H4 (cell line): ENCODE measurements at places on chromosomes 4 and X. TPM values are rescaled to one million over a fixed set of nuclear protein-coding genes. Genes with fewer than 3 reads are reported as not detected.

MAGEA6 gene
- total RNA-seq: 65.0 and 82.7 TPM in 2 replicates

COL4A6 gene
- 0.21 and 0.58 TPM in 2 replicates for total RNA-seq

NALF2 gene
- 0.06 TPM in 1 of 2 replicates, not detected in the other for total RNA-seq

MTMR8 gene
- total RNA-seq: 0.82 and 1.6 TPM in 2 replicates

PRSS12 gene
- 6.7 and 12.2 TPM in 2 replicates for total RNA-seq

HERC3 gene
- 6.1 and 11.0 TPM in 2 replicates for total RNA-seq

CTSO gene
- total RNA-seq: 8.1 and 9.6 TPM in 2 replicates

GPR34 gene
- not detected in 2 replicates for total RNA-seq

EIF2S3 gene
- 280 and 328 TPM in 2 replicates for total RNA-seq

TDO2 gene
- total RNA-seq: 3.2 and 6.2 TPM in 2 replicates

PLK4 gene
- total RNA-seq: 16.6 and 17.6 TPM in 2 replicates

KCTD8 gene
- total RNA-seq: 0.18 and 0.21 TPM in 2 replicates

CXCL13 gene
- total RNA-seq: not detected in 2 replicates

SHROOM2 gene
- total RNA-seq: 2.5 and 3.6 TPM in 2 replicates

GNRHR gene
- not detected in 2 replicates for total RNA-seq

NEIL3 gene
- total RNA-seq: 21.1 and 23.8 TPM in 2 replicates

CCKAR gene
- total RNA-seq: 0.08 TPM in 1 of 2 replicates, not detected in the other

DNA sequence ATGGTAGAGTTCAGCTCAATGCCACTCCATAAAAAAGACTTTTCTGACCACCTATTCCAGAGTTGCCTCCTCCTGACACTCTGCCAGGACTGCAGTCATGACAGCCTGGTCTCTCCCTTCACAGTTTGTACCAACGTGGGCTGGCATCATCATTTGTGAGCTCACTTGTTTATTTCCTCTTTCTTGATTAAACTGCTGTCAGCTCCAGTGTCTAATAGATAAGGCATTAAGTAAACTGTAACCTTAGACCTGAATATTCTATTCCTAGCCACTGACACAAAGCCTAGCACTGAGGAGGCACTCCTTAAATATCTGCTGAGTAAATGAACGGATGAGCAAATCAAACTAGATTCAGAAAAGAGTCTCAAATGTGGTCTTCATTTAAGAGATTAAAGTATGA is 48.7 kb downstream of the DDX60 start:
- no peak for DNase-seq

GRCh38 chr4:159227378-159227777 is 124.5 kb downstream of the RAPGEF2 start:
- DNase-seq: no peak

DNA sequence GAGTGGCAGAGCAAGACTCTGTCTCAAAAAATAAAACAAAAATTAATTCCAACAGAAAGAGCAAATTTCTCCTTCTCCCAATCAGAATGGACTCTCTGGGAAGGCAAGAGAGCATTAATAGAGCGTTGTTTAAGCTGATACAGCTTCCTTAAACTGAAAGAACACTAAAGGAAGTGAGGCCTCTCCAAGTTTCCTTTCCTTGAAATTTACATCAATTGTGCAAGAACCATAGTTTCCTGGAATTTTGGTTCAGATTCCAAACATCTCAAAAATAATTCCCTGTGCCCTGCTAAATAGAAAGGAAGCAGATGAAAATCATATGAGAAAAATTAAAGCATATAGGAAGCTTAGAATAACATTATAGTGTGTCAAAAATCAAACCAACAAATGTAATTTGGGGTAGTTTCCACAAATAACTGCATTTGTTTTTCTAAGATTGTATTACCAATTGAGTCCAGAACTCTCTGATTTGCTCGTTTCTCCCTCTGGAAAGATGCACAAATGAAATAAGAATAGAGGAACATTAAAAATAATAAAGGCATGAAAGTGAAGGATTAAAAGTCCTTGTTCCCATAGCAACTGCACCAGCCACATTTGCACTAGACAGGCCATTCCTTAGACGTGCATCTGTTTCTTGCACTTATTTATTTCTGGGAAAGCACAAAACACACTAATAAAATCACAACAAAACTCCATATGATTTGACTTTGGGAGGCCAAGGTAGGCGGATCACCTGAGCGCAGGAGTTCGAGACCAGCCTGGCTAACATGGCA is 3.7 kb upstream of the FAM241A start:
- DNase-seq: no peak

GRCh38 chrX:7190157-7190556 is 42.2 kb upstream of the PUDP start:
- DNase-seq: no peak

GRCh38 chrX:71095033-71095432 is 618 bp upstream of the FOXO4 start:
- DNase-seq: no peak

- peak; percentile 60 for DNase-seq
These were observed 177.0 kb upstream of the RASGEF1B start for GRCh38 chr4:81648576-81649275.

DNA sequence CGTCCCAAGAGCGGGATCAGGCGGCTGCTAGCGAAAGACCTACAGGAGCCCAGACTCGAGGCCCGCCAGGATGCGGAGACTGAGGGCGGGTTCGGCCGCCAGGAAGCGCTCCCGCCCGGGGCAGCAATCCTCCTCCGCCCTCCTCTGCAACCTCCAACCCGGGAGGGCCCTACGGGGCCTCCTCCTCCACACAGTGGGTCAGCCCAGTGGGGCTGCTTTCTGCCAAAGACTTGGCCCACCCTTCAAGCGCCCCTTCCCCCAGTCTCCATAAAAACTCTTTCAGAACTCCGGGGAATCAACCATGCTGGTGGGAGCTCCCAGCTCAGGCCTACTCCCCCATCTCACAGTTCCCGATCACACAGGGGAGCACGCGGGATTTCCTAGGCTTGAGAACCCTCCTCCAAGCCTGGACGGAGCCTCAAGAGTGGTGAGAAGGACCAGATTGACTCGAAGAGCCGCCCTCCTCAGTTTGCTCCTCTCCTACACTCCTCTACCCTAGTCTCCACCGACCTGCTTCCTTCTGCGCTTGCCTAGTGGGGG is 77.5 kb downstream of the RLIM start:
- DNase-seq: no peak

- DNase-seq: no peak
These were observed 110.0 kb downstream of the PSAPL1 start for GRCh38 chr4:7324651-7325121.

DNA sequence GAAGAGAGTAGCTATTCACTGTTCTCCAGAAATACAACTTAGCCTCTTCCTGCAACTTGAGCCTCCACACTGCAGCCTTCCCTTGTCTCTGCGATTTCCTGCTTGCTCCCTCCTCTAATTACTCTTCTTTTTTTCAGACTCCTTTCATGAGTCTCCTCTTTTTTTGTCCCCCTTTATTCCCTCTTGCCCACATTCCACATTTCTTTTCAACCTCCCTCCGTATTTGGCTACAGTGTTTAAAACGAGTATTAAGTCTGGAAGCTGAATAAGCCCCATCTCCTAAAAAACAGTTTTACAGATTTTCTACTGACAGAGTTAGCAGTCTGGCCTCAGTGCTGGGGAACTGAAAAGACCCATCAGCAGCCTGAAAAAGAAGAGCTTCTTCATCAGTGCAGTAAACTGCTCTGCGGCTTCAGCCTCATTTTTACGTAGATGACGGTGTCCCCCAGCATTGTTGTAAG is 141.5 kb downstream of the TENM3 start:
- DNase-seq: no peak

DNA sequence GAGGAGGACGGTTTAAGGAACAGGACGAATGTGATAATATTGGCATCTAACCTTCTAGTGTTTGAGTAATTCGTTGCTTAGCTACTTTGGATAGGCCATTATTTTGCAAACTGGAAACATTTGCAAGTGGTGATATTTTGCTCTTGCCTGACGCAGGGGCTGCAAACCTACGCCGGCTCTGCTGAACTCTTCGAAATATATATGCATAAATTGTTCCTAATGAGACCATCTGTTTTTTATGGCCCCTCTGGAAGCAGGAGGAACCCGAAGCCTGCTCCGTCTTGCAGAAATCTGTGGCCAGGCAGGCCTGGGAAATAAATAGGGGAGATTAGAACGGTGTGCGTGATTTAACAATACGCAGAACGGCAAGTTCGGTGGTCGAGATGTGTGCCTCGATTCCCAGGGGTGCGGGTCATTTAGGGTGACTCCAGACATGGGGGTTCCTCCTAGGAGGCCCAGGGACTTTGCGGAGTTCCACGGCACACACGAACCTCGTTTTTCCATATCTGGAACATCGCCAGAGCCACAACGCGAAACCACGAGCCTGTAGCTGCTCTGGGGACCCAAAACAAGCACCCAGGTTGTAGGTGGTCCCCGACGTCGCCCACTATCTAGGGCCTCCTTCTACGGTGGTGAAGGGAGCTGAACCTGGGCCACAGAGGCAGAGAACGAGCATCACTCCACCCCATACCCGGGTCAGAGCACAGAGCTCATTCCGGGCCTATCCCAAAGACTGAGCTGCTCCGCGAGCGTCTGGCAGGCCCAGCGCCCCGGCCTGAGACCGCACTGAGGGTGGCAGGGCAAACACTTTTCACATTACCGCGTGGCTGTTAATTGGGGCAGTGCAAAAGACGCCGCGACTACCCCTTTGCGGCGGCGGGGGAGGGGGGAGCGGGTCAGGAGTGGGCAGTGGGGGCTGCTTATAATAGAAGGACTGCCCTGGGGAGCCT is 89.7 kb downstream of the BCOR start:
- DNase-seq: no peak

DNA sequence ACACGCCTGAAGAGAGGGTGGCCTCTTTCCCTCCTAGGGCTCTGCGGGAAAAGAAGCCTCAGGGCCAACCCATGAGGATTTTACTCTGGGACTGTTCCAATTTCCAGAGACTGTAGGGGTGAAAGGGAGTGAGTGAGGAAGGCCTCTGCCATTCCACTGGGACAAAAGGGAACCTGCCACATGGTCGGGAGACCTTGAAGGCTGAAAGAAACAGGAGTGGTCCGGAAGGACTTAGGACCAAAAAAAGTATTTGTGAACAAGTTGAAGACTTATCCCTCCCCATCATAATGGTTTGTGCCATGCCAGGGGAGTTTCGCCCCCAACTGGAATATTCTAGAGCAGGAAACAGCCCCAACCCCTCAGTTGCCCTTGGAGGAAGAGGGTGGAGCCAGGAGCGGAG is at the start of gene TEX13B:
TSS of gene TEX13B (minus strand) at position 15 of the 400 bp plus-strand sequence. CDS start 243 bp downstream, outside the sequence.
- DNase-seq: no peak

GRCh38 chr4:71526637-71527406 is 188.0 kb downstream of the SLC4A4 start:
- no peak for DNase-seq

DNA sequence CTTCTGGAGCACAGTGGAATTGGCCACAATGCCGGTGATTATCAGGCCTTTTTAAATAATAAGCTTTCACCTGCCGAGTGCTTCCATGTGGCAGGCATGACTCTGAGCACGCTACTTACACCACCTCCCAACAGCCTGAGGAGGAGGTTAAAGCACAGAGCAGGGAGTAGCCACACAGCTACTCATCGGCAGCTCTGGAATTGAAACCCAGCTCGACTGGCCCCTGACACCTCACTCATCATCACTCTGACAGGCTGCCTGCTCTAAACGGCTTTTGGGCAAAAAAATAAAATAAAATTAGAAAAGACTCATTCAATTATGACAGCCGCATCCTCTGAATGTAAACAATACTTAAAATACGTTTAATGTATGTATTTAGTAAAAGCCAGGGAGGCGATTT is 326.4 kb upstream of the NOCT start:
- DNase-seq: no peak

GRCh38 chrX:30822764-30823163 is 66.3 kb downstream of the TAB3 start:
- no peak for DNase-seq

GRCh38 chr4:15976456-15977447 is 13.8 kb upstream of the FGFBP2 start:
- DNase-seq: no peak

GRCh38 chrX:12657433-12657832 is 133.8 kb upstream of the PRPS2 start:
- DNase-seq: no peak

GRCh38 chr4:109184491-109184961 is 117.9 kb downstream of the COL25A1 start:
- DNase-seq: no peak

DNA sequence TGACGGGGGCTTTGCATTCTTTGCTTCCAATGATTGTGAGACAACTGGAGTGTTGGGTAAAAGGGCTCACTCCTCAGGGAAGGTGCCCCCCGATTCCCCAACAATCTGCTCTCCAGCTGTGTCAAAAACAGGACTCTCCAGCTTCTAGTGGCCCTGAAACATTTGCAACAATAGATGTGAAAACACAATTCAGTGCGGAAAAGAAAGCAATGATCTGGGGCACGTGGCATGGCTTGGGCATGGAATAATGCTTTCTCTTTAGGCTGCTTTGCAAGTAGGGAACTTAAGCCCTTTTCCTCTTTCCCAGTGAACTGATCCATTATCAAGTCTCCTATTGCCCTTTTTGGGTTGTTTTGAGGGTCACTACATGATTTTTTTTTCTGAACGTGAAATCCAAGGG is 239.9 kb downstream of the C4orf33 start:
- DNase-seq: no peak

DNA sequence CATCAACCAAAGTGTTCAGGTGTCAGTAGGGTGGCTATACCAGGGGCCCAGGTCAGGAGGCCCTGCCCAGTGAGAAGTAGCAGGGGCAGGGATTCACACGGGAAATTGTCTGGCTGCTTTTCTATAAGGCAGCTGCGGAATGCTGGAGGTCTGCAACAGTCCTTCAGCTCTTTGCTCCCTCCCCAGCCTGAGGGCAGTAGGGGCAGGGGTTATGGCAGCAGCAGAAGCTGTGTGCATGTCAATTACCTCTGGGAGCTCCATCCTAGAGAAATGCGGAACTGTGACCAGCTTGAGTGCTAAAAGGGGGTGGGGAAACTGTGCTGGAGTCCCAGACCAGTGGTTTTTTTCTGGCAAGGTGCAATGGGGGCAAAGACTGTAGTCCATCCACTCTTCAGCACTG is 810.4 kb downstream of the PCDH7 start:
- no peak for DNase-seq

- no peak for DNase-seq
These were observed 492 bp upstream of the SLIT2 start for GRCh38 chr4:20251031-20251795.

DNA sequence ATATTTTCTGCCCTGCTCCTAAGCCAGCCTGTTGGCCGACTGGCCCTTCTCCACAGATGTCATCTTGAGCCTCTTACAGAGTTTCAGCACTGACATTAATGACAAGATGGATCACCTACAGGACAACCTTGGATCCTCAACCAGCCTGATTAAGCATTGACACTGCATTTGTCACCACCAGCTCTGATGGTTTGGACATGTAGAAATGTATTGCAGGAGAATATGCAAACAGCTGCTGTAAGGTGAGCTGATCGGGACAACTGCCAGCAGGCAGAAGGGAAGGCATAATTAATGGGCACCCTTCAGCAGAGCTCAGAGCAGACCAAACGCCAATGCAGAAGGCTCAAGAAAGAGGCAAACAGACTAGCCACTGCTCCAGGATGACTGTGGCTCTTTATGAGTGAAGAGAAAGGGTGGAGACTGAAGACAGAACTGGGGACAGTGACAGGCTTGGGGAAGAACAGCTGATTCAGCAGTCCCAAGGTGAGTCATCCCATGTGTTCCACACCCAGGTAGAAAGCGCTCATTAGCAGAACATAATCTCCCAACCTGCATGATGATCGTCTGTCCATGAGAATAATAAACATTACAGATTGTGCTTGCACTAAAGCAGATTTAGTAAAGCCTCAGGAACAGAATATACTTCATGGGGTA is 6.7 kb downstream of the CORIN start:
- no peak for DNase-seq

- DNase-seq: peak; percentile 100
These were observed 555.6 kb downstream of the PPARGC1A start for GRCh38 chr4:23333946-23334878.
